ENCODE measurements at places on chromosomes 11 and 22. TPM values are rescaled to one million over a fixed set of nuclear protein-coding genes. Genes with fewer than 3 reads are reported as not detected.

The AIFM3 gene
- total RNA-seq, result 3.3 TPM

The CRYBB1 gene
- 2.6 TPM for total RNA-seq

The TSSK2 gene
- total RNA-seq, result not detected

The TMEM126A gene
- 33.9 TPM for total RNA-seq

The NADSYN1 gene
- total RNA-seq, result 83.6 TPM

The HPX gene
- total RNA-seq, result 25.2 TPM

The SLC16A8 gene
- total RNA-seq, result 0.33 TPM

The OTOG gene
- total RNA-seq, result not detected

GRCh38 chr22:30017375-30018223 lies 62.7 kb upstream of the HORMAD2 start:
- H3K36me3 ChIP-seq, result peaks cover 5% of the 10 kb centered on the region
- DNase-seq, result no peak
- H3K27ac ChIP-seq, result no peak overlapping the region

GRCh38 chr11:14793546-14793945 lies 98.5 kb downstream of the CYP2R1 start:
- H3K4me3 ChIP-seq, result no peak overlapping the region
- no peak for DNase-seq
- H3K36me3 ChIP-seq, result no peaks in the 10 kb centered on the region
- no peak overlapping the region for H3K27ac ChIP-seq
- H3K4me1 ChIP-seq, result no peaks in the 10 kb centered on the region

- DNase-seq, result no peak
- H3K27ac ChIP-seq, result no peak overlapping the region
- H3K4me3 ChIP-seq, result no peak overlapping the region
Measured at GRCh38 chr11:19889531-19889930, 176.9 kb downstream of the NAV2 start.

DNA sequence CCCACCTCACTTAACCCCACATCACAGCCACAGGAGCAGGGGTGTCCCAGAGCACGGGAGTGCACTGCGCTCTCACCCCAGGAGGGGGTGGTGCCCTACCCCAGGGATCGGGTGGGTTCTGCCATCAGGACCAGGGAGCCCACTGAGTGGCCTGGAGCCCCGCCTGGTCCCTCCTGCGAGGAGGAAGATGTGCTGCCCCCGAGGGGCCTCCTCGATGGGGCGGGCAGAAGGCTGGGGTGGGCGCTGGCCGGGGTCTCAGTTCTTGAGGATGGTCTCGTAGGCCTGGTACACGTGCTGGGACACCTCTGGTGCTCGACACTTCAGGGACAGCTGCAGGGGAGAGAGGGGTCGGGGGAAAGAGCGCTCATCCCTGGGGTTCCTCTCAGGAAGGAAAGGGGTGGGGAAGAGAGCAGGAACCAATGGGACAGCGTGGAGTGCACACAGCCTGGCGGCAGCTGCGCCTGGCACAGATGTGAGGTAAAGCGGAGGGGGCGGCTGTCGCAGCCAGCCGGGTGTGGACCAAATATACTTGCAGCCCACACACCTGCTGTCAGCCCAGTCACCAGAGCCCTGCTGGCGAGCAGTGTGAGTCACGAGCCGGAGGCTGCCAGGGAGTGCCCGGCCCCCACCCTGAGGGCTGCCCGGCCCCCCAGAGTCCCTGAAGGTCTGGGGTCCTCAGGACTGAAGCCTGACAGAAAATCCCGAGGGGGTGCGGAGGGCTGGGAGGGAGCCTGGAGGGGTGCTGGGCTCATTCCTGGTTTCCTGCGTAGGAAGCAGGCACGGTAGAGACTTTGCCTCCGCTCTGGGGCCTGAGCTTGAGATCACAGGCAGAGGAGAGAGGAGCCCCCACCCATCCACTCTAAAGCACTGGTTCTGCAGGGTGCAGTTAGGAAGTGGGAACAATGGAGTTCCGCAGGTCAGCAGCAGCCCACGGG lies 13.3 kb upstream of the RASL10A start:
- DNase-seq, result no peak
- H3K27me3 ChIP-seq, result no peaks in the 10 kb centered on the region
- H3K4me3 ChIP-seq, result no peak overlapping the region
- H3K4me1 ChIP-seq, result no peaks in the 10 kb centered on the region

- H3K27ac ChIP-seq, result no peak overlapping the region
- no peak overlapping the region for H3K4me3 ChIP-seq
- no peaks in the 10 kb centered on the region for H3K4me1 ChIP-seq
- H3K36me3 ChIP-seq, result no peaks in the 10 kb centered on the region
- no peak for DNase-seq
- no peaks in the 10 kb centered on the region for H3K27me3 ChIP-seq
Measured at GRCh38 chr11:109040303-109040702, 375.4 kb downstream of the DDX10 start.

DNA sequence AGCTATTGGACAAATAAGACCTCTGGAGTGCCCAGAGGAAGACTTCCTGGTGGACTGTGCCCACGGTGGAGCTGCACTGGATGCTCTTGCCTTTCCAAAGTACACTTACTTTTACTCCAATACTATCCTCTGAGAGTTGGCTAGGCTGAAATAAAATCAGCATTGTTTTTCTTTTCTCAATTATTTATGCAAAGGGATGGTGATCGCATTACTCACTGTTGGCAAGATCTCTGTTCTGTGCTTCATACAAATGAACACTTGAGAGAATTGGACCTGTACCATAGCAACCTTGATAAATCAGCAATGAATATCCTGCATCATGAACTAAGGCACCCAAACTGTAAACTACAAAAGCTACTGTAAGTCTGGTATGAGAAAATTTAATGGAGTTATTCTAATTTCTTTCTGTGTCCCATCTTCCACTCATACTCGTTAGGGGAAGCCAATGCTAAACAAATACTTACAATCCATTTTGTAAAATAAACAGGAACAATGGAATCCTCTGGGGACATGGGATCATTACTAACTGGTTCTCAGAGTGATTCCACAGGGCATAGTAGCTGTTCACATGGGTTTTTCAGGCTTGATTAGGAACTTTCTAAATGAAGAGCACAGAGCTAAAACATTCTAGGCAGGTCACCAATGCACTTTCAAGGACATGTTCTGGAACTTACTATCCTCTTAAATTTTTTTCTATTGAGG lies 26.3 kb downstream of the NLRP14 start:
- no peak for DNase-seq
- H3K27me3 ChIP-seq, result no peaks in the 10 kb centered on the region
- no peak overlapping the region for H3K27ac ChIP-seq
- no peak overlapping the region for H3K4me3 ChIP-seq

DNA sequence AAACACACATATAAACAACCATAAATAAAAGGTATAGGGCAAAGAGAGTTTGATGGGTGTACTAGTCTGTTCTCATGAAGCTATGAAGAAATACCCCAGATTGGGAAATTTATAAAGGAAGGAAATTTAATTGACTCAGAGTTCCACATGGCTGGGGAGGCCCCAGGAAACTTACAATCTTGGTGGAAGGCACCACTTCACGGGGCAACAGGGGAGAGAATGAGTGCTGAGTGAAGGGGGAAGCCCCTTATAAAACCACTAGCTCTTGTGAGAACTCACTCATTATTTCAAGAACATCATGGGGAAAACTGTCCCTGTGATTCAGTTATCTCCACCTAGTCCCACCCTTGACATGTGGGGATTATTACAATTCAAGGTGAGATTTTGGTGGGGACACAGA lies 385.9 kb upstream of the ANO5 start:
- no peak overlapping the region for H3K27ac ChIP-seq
- no peaks in the 10 kb centered on the region for H3K36me3 ChIP-seq

GRCh38 chr22:36541831-36542411 lies 13.0 kb upstream of the EIF3D start:
- no peaks in the 10 kb centered on the region for H3K4me1 ChIP-seq
- H3K4me3 ChIP-seq, result no peak overlapping the region
- no peaks in the 10 kb centered on the region for H3K36me3 ChIP-seq
- no peak overlapping the region for H3K27ac ChIP-seq
- DNase-seq, result no peak

- no peak overlapping the region for H3K27ac ChIP-seq
- no peaks in the 10 kb centered on the region for H3K27me3 ChIP-seq
- H3K4me3 ChIP-seq, result no peak overlapping the region
- no peak for DNase-seq
- no peaks in the 10 kb centered on the region for H3K4me1 ChIP-seq
Measured at GRCh38 chr11:64219354-64219684, 6.7 kb downstream of the TRPT1 start.

- H3K36me3 ChIP-seq, result no peaks in the 10 kb centered on the region
- no peaks in the 10 kb centered on the region for H3K4me1 ChIP-seq
- H3K27me3 ChIP-seq, result no peaks in the 10 kb centered on the region
- H3K4me3 ChIP-seq, result no peak overlapping the region
Measured at GRCh38 chr11:10824888-10825287, 16.2 kb upstream of the EIF4G2 start.

DNA sequence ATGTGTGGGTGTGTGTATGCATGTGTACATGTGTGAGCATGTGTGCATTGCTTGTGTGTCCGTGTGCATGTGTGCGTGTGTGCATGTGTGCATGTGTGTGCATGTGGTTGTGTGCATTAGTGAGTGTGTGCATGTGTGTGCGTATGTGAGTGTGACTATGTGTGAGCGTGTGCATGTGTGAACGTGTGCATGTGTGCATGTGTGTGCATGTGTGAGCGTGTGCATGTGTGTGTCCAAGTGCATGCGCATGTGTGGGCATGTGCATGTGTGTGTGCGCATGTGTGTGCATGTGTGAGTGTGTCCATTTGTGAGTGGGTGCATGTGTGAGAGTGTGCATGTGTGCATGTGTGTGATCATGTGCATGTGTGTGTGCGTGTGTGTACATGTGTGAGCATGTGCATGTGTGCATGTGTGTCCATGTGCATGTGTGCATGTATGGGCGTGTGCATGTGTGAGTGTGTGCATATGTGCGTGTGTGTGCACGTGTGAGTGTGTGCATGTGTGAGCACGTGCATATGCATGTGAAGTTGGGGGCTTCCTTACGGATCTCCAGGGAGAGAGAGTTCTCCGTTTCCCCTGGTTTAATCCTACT lies 95.8 kb downstream of the ST3GAL4 start:
- no peak for DNase-seq
- H3K4me3 ChIP-seq, result no peak overlapping the region
- no peak overlapping the region for H3K27ac ChIP-seq
- H3K36me3 ChIP-seq, result no peaks in the 10 kb centered on the region

GRCh38 chr11:10428453-10428852 lies 26.6 kb upstream of the AMPD3 start:
- no peak overlapping the region for H3K4me3 ChIP-seq
- H3K4me1 ChIP-seq, result no peaks in the 10 kb centered on the region
- H3K27ac ChIP-seq, result no peak overlapping the region

- peak; percentile 59 for DNase-seq
- no peaks in the 10 kb centered on the region for H3K36me3 ChIP-seq
- H3K4me3 ChIP-seq, result no peak overlapping the region
- H3K4me1 ChIP-seq, result no peaks in the 10 kb centered on the region
- H3K27ac ChIP-seq, result no peak overlapping the region
Measured at GRCh38 chr22:44620129-44620840, 81.7 kb upstream of the PRR5 start.

GRCh38 chr11:71917646-71918140 lies 10.7 kb downstream of the XNDC1N start:
- no peaks in the 10 kb centered on the region for H3K4me1 ChIP-seq
- H3K4me3 ChIP-seq, result no peak overlapping the region
- no peaks in the 10 kb centered on the region for H3K27me3 ChIP-seq
- no peak overlapping the region for H3K27ac ChIP-seq

DNA sequence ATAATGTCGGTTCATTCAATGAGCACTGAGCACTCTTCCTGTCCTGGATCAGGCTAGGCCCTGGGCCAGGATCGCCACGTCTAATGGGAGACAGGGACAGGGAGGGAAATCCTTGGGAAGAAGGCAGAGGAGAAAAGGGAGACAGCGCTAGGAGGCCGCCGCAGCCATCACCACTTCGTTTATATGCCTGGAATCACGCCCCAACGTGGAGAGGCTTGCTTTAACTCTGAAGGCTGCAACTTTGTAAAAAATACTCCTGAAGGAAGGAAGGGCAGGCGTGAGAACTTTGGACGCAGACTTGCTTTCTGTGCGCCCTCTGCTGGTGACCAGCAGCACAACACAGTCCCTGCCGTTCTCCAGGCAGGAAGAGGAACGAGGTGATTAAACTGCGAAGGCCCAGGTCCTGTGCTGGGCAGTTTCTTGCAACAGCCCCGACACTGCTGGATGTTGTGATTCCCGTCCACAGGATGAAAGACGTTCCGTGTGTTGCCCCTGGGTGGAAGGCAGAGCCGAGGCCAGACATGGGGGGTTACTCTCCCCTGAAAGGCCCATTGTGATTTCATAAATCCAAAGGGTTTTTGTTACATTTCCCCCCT lies 22.1 kb downstream of the RIBC2 start:
- peak overlapping the region; percentile 64 for H3K27ac ChIP-seq
- no peaks in the 10 kb centered on the region for H3K36me3 ChIP-seq
- H3K27me3 ChIP-seq, result no peaks in the 10 kb centered on the region
- H3K4me1 ChIP-seq, result no peaks in the 10 kb centered on the region
- peak; percentile 83 for DNase-seq

DNA sequence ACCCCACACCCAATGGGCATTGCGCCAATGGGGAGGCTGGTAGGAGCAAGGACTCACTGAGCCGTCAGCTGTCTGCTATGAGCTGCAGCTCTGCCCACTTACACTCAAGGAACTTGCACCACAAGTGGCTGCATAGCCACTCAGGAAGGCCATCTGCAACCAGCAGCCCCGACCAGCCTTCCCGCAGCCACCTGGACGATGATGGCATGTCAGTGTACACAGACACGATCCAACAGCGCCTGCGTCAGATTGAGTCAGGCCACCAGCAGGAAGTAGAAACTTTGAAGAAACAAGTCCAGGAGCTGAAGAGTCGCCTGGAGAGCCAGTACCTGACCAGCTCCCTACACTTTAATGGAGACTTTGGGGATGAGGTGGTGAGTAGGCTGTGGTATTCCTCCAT lies 59.8 kb upstream of the HORMAD2 start:
- no peak for DNase-seq
- H3K27ac ChIP-seq, result no peak overlapping the region
- peaks cover 3% of the 10 kb centered on the region for H3K4me1 ChIP-seq
- no peak overlapping the region for H3K4me3 ChIP-seq

GRCh38 chr22:39723463-39723862 lies 152.9 kb downstream of the CACNA1I start:
- H3K27me3 ChIP-seq, result no peaks in the 10 kb centered on the region
- H3K4me1 ChIP-seq, result no peaks in the 10 kb centered on the region
- no peak overlapping the region for H3K4me3 ChIP-seq
- peak; percentile 28 for DNase-seq
- no peaks in the 10 kb centered on the region for H3K36me3 ChIP-seq

DNA sequence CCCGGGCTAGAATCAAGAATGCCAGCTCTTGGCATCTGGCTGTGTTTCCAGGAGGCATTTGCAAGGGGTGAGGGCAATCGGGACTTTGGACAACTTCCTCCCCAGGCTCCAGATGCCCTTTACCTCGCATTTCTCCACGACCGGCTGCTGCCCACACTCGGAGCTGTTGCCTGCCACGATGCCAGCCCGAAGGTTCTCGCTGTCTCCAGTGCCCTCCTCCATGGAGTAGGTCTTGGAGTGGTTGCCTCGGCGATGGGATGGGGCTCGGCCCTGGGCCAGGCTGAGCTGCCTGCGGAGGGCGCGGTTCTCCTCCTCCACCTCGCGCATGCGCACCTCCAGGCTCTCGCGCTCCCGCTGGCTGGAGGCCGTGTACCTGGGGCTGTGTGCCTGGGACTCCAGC lies 270.0 kb downstream of the LARGE1 start:
- H3K27ac ChIP-seq, result no peak overlapping the region
- H3K27me3 ChIP-seq, result no peaks in the 10 kb centered on the region
- H3K36me3 ChIP-seq, result no peaks in the 10 kb centered on the region

Data from breast epithelium (tissue), 4 donors.